Epithelial cell of prostate (primary cell): ENCODE measurements at places on chromosomes 2 and 18.

DNA sequence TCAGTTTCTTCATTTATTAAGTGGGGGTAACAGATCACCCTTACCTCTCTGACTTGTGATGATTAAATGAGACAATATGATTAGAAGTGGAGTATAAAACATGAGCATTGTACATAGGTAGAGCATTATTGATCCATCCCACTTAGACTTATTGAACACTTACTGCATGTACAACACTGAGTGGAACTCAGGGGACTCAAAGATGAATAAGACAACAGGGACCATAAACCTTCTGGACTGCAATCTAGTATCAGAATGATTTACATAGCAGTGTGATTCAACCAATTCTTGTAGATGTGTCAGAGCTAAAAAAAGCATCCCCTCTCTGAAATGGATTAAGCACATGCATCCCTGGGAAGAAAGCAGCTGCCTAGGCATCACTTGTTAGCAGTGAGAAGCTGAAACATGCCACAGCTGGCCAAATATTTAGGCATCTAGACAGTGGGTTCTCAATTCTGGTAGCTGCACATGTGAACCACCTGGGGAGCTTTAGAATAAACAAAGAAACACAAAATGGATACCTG, 111.5 kb downstream of the CYRIA start:
- no peak for DNase-seq

DNA sequence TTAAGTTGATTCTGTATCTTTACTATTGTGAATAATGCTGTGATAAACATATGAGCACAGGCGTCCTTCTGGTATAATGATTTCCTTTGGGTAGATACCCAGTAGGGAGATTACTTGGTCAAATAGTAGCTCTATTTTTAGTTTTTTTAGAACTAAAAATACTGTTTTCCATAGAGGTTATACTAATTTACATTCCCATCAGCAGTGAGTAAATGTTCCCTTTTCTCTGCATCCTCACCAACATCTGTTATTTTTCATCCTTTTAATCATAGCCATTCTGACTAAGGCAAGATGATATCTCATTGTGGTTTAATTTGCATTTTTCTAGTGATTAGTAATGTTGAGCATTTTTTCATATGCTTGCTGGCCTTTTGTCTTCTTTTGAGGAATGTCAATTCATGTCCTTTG, 35.1 kb downstream of the PMS1 start:
- no peak for DNase-seq

GRCh38 chr2:167783261-167784083, 463.9 kb downstream of the STK39 start:
- DNase-seq = no peak

DNA sequence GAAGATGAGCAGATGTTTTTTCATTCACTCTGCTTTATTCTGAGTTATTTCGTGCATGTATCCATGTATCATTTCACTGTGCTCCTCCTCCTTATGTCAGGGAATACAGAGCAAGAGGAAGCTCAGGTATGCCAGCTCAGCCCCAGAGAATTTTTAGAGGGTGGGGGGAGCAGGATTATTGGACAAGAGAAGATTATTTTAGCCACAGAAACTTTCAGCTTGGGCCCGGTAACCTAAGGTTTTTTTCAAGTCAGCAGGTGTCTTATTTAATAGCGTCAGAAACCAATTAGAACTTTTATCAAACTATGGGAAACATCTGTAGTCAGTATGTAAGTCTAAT, 232.9 kb upstream of the SIX3 start:
- DNase-seq = no peak

GRCh38 chr2:176612036-176612435, 342.8 kb downstream of the MTX2 start:
- no peak for DNase-seq

DNA sequence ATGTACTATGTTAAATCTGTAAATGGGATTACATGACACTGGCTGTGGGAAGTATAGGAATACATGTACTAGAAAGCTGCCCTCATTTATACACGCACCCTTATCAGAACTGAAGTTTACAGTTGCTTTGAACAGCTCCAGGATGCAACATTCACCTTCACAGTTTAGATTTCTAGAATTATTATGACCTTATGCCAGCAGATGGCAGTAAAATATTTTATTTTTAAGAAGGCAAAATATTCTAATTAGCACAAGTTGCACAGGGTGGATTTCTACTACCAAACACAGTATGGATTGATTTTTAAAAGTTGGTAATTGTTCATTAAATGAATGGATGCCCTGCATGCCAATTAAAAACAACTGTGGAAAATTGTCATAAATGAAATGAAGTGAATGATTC, 670.4 kb downstream of the KCNJ3 start:
- DNase-seq = no peak

- no peak for DNase-seq
Measured at GRCh38 chr2:118834901-118835745, 12.3 kb downstream of the EN1 start.

DNA sequence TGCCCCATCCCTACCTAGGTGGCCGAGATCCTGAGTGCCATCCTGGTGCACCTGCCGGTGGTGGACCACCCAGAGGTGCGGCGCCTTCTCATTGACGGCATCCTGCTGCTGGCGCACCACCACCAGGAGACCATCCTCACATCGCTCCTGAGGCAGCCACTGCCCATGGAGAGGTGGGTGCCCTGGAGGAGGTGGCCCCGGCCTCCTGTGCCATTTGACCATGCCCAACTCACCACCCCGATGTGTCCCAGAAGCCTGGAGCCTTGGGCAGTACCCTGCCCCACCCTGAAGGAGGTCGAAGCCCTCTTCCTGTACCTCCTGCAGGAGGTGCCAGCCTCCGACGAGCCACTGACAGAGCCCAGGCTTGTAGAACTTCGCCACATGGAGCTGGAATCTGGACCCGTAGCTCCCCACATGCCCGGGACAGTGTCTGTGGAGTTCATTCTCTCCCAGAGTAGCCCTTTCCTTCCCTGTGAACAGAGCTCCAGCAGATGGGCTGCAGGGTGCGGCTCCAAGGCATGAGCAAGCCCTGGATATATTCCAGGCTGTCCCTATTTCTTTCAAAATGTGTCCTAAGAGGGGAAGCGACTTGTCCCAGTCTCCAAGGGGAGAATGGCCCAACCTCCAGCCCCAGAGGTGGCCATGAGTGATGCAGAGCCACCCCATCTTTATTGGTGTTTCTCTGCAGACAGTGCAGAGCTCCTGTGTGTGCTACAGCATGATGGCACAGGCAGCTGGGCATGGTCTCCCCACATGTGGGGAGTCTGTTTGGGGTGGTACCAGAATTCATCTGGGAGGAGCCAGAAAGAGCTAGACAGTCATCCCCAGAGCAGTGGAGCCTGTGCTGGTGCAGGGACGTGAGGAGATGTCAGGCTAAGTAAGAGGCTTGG, 34.2 kb downstream of the HJURP start:
- no peak for DNase-seq

- no peak for DNase-seq
Measured at GRCh38 chr2:220748875-220749479, 823.1 kb downstream of the EPHA4 start.

GRCh38 chr2:159034713-159035112, 66.3 kb downstream of the TANC1 start:
- no peak for DNase-seq

DNA sequence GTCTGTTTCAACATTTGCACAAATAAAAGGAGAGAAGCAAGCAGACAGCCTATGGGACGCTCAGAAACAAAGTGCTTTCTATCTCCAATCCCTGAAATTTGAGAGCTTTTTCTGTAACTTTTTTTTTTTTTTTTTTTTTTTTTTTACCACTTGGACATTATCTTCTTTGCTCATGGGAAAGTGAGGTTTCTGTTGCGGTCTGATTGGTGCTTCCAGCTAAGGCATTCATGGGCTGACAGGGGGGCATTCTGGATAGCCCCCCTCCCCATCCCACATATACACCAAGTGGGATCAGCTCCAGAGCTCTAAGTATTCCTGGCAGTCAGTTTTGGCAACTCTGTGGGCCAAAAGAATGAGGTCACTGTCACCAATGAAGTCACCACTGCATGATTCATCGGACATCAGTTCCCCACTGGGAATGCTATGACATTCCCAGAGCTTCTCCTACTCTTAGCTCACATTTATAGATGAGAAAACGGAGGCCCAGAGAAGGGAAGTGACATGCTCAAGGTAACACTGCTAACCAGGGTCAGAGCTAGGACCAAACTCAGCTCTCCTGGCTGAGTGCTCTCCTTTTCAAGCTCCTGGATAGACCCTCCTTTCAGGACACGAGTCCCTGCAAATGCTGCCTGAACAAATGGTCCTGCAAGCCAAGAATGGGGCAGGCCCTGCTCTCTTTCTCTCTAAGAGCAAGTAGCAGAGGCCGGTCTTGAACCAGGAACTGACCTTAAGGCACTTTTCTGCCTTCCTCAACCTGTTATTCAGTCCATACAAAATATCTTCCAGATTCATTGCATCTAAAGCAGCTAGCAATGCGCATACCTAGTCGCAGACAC, 61.3 kb downstream of the TMEM247 start:
- no peak for DNase-seq

- DNase-seq = no peak
Measured at GRCh38 chr2:65032019-65032975, 23.9 kb upstream of the CEP68 start.

- DNase-seq = no peak
Measured at GRCh38 chr2:26043862-26044696, 10.2 kb downstream of the RAB10 start.

- DNase-seq = no peak
Measured at GRCh38 chr18:495017-495416, 5.5 kb downstream of the COLEC12 start.

GRCh38 chr2:107111623-107112022, 225.7 kb upstream of the ST6GAL2 start:
- no peak for DNase-seq

DNA sequence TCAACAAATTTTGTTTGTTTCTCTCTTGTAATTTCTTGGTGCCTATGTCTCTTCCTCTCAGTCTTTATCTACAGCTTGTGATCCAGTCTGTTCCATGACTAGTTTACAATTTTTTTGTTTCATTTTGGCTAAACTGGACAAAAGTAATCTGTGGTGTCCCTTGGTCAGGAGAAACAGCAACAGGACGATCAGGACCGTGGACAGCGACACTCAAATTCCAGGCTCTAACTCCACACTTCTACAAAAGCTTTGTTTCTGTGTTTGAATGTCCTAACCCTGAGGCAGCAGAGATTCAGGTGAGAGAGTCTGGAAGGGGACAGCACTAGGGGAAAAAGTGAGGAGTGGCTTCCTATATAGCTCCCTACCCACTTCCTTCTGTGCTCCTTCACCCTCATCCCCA, 593.3 kb upstream of the FANCL start:
- DNase-seq = no peak

- no peak for DNase-seq
Measured at GRCh38 chr2:104976603-104977120, 61.2 kb upstream of the MRPS9 start.

GRCh38 chr2:162477011-162477410, 133.1 kb downstream of the GCA start:
- DNase-seq = no peak

DNA sequence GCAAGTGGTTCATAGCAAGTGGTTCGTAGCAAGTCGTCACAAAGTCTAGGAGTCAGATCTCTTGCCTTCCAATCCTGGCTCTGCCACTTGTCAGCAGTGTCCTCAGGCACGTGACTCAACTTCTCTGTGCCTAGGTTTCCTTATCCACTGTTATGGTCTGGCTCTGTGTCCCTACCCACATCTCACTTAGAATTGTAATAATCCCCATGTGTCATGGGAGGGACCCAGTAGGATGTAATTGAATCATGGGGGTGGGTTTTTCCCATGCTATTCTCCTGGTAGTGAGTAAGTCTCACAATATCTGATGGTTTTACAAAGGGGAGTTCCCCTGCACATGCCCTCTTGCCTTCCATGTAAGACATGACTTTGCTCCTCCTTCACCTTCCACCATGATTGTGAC, 51.8 kb upstream of the AP1S3 start:
- DNase-seq = peak; percentile 5

- no peak for DNase-seq
Measured at GRCh38 chr2:176643646-176644045, 374.4 kb downstream of the MTX2 start.

GRCh38 chr18:47680488-47680887, 250.0 kb downstream of the SMAD2 start:
- no peak for DNase-seq

DNA sequence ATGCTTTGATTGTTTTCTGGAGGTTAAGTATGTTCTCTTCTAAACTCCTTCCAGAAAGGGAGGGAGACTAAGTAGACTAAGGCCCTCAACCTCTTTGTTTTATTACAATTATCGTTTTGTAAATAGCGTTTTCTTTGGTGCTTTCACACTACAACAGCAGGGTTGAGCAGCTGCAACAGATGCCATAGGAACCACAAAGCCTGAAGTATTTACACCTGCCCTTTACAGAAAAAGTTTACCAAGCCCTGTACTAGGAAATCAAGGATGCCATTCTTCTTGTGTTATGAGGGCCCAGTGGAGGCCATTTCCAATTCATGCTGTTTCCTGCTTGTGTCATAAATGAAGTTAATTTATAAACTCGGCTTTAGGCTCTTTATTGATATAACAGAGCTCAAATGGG, 914.8 kb downstream of the DCDC2C start:
- no peak for DNase-seq

DNA sequence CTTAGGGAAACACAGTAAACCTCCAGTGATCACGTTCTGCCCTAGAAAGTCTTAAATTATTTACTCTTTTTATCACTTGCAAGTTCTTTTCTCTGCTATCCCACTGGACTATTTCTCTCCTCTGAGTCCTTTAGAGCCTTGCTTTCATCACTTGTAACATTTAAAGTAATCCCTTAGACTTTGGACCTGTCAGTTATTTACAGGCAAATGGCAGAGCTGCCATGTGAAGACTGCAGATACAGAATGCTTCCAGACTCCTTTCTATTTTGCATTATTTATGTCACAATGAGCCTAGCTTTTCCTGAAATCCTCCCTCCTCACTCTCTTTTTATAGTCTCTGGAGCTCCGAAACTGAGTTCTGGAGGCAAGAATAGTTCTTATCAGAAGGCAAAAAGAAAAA, 325.6 kb upstream of the TRIB2 start:
- DNase-seq = no peak

DNA sequence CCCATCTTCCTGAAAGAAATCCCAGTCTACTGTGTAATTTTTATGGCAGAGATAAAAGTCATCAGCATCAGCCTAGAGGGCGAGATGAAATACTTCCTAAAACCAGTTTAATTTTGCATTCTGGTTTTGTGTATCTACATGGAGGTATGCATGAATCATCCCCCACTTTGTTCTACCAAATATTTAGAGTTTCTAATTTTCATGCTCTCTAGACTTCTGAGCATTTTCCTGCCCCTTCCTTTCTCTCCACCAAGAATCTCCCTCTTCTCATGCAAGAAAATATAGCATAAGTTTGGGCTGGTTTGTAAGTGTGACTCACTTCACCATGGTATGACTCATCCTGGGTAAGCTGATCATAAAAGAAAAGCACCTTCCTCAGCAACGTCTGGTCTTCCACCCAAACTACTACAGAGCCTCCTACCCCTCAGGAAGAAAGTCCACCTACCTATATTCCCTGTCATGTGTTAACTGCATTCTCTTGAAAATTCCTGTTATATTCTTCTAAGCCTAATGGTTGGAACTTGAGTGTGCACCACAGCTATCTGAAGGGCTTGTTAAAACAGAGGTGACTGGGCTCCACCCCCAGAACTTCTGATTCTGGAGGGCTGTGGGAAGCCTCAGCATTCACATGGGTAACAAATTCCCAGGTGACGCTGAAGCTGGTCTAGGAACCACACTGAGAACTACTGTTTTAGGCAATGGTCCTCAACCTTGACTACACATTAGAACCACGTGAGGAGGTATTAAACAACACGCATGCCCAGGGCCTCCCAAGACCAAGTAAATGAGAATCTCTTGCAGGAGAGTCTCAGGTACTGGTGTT, 37.4 kb upstream of the RAPGEF4 start:
- DNase-seq = peak; percentile 50
